SJCRH30 (cell line): ENCODE measurements at places on chromosomes 5 and 9. TPM values are rescaled to one million over a fixed set of nuclear protein-coding genes. Genes with fewer than 3 reads are reported as not detected.

Gene NTMT1
- 47.8 and 48.5 TPM in 2 replicates for total RNA-seq

Gene ATP6V0E1
- total RNA-seq = 81.5 and 83.0 TPM in 2 replicates

Gene DPH7
- total RNA-seq = 27.5 and 31.7 TPM in 2 replicates

Gene IFNK
- total RNA-seq = not detected in 2 replicates

Gene GCNT1
- 10.1 and 14.0 TPM in 2 replicates for total RNA-seq

Gene HSD17B3
- 0.20 and 0.23 TPM in 2 replicates for total RNA-seq

Gene ENHO
- total RNA-seq = 0.25 TPM in 1 of 2 replicates, not detected in the other

Gene TBC1D2
- total RNA-seq = 1.4 and 1.8 TPM in 2 replicates

Gene ZNF462
- total RNA-seq = 26.8 and 27.4 TPM in 2 replicates

Gene OLFML2A
- total RNA-seq = 11.8 and 13.4 TPM in 2 replicates

Gene LMX1B
- total RNA-seq = 10.3 and 12.2 TPM in 2 replicates

Gene SLC12A7
- 11.5 and 12.0 TPM in 2 replicates for total RNA-seq

Gene CEMIP2
- total RNA-seq = 41.0 and 42.2 TPM in 2 replicates

Gene GADD45G
- 23.2 and 23.5 TPM in 2 replicates for total RNA-seq

GRCh38 chr5:107058803-107059202 is 611.9 kb downstream of the EFNA5 start:
- DNase-seq = no peak

DNA sequence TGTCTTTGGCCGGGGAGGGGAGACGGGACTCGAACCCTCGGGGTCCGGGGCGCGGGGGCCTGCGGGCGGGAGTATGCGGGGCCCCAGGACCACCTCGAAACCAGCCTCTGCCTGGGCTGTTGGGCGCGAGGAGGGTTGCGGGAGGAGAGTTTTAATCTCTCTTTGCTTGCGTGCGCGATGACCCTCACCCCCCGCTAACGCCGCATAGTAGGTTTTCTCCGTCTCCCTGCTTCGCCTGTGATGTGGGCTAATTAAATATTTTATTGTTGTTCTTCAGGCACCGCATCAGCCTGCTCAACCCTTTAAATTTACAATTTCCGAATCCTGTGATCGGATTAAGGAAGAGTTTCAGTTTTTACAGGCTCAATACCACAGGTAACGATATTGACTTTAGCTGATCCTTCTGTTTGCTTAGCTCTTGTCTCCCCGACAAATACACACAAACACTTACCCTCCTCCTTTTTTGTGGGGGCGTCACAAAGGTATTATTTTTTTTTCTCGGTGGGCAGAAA is 1.7 kb downstream of the TLE4 start:
- no peak for DNase-seq

- DNase-seq = no peak
Measured at GRCh38 chr5:65047948-65048690, 279.4 kb downstream of the CWC27 start.

DNA sequence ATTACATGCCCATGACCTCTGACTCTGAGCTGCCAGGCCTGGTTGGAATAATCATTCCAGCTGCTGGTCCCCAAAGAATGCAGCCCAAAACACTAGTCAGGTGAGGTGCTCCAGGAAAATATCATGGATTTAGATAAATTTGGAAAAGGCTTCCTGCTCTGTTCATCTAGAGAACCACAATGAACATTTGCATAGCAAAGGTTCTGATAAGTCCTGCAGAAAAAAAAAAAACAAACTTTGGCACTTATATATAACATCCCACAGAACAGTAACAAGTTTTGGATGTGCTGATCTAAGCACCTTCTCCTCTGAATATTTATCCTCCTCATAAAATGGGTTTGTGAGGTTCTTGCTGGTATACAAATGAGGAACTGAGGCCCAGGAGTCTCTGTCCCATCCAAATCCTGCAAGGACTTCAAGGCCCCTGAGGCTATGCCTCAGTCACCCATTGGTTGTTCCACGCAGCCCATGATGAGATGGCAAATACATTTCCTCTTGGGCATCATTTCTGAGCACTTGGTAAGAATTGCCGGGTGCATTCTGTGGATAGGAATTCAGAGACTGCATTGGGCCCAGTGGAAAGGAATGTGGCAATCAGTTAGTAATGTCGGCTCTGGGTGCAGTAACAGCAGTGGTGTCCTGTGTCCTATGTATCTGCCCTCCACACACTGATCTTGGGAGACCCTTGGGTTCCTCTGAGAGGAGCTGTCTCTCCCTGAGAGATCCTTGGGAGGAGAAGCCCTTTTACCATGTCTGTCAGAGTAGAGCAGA is 73.4 kb upstream of the ASS1 start:
- no peak for DNase-seq

- no peak for DNase-seq
Measured at GRCh38 chr5:179239256-179240135, 105.8 kb downstream of the ADAMTS2 start.

DNA sequence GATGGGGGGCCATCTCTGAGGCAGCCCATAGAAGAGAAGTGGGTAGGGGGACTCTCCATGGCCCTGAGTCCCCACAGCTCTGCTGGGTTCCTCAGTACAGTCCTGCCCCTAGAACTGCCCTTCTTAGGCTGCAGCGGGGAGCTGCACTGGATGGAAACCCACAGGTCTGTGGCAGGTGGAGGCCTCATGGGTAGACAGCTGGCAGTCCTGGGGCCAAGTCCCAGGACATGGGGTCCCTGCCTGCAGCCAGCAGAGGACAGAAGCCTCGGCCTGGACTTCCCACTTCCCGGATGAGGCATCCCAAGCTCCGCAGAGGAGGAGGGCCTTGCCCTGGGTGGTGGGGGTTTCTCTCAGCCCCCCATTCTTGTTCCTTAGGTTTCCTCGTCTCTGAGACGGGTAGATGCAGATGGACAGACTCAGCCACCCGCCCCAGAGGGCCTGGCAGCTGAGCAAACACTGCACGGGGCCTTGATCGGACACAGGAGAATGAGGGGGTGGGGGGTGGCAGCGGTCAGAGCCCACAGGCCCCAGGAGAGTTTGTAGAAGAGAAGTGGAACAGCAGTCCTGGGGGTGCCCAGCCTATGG is 153.8 kb downstream of the C9orf50 start:
- DNase-seq = peak; percentile 61

DNA sequence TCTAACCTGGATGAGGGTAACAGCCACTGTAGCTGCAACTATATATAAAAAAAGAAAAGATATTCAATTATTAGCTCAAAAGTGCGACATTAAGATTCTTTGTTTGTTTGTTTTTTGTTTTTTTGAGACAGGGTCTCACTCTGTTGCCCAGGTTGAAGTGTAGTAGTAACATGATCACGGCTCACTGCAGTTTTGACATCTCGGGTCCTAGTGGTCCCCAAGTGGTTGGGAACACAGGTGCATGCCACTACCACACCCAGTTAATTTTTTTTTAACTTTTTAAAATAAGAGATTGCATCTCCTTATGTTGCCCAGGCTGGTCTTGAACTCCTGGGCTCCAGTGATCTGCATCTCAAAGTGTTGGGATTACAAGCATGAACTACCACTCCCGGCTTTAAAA is 61.8 kb downstream of the MEF2C start:
- DNase-seq = no peak

DNA sequence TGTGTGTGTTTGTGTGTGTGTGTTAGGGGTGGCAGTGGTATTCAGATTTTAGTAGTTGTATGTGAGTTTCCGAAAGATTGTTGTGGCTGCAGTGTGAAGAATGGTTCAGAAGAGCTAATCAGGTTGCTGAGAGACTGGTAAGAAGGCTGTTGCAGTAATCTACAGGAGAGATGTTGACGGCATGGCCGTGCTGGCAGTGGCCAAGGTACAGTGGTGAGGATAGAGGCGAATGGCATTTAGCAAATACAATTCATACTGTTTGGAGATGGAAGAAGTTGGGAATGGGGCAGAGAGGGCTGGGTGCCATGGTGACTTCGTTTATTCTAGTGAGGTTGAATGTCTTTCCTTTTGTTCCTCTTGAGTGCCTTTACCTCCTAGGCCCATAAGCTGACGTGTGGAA is 77.5 kb upstream of the SPATA31D4 start:
- no peak for DNase-seq

DNA sequence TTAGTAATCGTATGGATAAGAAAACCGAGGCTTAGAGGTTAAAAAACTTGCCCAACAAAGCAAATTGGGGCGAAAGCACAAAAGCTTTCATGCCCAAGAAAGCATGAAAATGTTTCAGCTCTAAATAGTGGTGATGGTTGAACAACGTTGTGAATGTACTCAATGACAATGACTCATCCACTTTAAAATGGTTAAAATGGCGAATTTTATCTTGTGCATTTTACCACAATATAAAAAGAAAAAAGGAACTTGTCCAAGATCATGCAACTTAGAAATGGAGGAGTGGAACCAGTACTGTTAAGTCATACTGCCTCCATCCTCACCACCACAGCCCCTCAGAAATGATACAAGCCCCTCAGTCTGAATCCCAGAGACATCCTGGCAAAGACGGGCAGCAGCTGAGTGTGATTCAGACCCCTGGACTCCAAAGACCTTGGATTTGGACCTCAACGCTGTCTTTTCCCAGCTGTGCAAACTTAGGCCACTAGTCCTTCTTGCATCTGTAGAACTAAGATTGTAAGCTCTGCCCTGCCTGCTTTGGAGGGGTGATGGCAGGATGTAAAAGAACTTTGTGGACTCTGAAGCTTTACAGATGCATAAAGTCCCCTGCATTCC is 158.4 kb downstream of the GABBR2 start:
- DNase-seq = no peak

DNA sequence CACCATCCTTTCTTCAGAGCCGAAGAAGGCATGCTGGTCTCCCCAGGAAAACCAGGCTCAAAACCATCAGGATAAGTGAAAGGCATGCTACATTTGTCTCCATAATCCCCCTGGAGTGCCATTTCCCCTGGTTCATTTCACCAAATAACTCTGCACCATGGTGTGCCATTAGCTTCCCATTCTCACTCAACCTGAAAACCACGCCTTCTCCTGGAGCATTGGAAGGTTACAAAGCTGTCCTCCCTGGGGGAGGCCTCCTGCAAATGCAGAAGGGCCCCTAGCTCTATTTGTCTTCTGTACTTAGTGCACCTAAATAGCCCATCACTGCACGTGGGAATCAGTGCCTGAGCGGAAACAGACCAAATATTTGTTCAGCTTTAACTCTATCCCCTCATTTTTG is 90.2 kb upstream of the ICE1 start:
- DNase-seq = no peak

DNA sequence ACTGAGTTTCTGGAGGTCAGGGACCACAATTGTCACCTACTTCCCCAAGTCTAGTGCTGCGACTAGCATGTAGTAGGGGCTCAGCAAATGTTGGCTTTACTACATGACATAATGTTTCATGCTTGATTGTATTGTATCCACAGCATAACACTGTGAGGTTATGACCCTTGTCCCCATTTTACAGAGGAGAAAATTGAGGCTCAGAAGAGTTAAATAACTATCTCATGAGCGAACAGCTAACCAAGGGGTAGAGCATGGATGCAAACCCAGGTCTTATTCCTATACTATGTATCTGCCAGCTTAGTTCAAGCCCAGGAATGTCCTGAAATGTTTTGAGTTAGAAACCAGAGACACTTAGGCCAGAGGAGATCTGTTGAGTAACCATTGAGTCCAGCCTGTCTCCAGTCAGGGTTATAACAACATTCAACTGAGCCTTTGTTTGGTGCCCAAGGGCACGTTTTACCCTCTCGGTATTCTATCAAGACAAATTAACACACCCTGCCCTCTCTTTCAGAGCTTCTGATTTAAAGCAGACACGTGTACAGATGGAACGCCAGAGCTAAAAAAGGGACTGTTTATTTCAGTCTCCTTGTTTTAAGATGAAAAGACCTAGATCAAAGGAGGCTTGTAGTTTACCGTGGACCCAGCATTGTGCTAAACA is 16.5 kb downstream of the ANGPTL2 start:
- no peak for DNase-seq

DNA sequence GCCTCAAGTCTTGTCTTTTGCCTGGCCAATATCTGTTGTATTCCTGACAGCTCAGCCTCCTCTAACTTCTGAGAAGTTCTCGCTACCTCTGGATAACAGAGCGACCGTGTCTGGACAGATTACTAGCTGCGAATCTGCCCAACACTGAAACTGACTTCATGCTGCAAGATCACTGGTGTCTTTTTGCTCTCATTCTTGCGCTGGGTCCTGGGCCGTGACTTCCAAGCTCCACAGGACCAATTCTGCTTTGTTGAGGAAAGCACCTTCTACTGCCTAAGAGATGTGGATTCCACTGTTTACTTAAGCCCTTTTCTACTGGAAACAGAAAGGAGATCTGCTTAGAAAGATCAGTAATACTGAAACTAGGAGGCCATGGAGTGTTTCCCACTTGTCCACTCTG is 978.8 kb upstream of the DMAC1 start:
- DNase-seq = no peak

GRCh38 chr9:29714860-29715259 is 2141.6 kb upstream of the C9orf72 start:
- DNase-seq = no peak

- DNase-seq = no peak
Measured at GRCh38 chr5:111699976-111700375, 57.0 kb downstream of the NREP start.

DNA sequence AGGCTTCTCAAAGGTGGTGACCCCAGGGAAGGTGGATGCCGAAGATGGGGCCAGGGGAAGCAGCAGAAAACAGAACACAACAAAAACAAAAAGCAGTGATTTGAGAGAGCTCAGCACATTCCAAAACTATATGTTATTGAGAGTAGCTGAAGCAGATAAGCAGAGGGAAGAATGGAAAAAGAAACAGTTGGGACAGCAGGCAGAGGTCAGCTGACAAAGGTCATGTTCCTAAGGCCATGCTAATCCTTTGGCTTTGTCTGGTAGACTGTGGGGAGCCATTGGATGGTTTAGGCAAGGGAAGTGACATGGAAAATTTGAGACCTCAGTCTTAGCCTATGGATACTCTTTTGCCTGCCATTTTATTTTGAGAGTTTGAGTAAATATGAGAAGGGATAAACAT is 14.5 kb downstream of the DMGDH start:
- no peak for DNase-seq

DNA sequence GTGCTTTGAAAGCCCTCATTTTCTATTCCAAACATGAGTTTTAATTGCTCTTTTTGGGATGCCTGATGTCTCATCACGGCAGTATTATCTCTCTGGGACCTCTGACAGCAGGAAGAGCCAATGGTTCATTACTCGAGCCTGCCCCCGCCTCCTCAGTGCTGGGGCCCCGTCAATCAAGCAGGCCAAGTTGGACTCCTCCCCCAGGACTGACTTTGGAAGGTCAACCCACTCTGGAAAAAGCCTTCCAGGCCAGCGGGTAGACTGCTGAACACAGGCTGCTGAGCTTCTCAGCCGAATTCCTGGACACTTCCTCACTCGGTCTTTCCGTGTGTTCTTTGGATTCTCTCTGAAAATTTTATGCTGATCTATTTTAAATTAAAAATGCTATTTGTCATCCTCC is 9.5 kb upstream of the BARHL1 start:
- no peak for DNase-seq

- DNase-seq = no peak
Measured at GRCh38 chr5:60841361-60841760, 2.7 kb downstream of the ELOVL7 start.
